Vein endothelial cell (primary cell): ENCODE measurements at places on chromosomes 2 and 18. TPM values are rescaled to one million over a fixed set of nuclear protein-coding genes. Genes with fewer than 3 reads are reported as not detected.

Gene ST8SIA5
- total RNA-seq = 0.10 TPM in 1 of 2 replicates, not detected in the other

Gene ANKRD62
- total RNA-seq = not detected in 2 replicates

Gene CENPA
- 5.2 and 6.7 TPM in 2 replicates for total RNA-seq

Gene LBX2
- total RNA-seq = 2.9 and 3.8 TPM in 2 replicates

Gene ANKRD30B
- not detected in 2 replicates for total RNA-seq

Gene NCK2
- 39.2 and 41.7 TPM in 2 replicates for total RNA-seq

Gene SERPINB13
- not detected in 2 replicates for total RNA-seq

Gene HSBP1L1
- 4.6 and 5.7 TPM in 2 replicates for total RNA-seq

Gene GNLY
- not detected in 2 replicates for total RNA-seq

Gene PRSS56
- total RNA-seq = not detected in 2 replicates

Gene MTX2
- 25.5 and 26.3 TPM in 2 replicates for total RNA-seq

Gene CCDC68
- total RNA-seq = 1.6 and 2.3 TPM in 2 replicates

Gene ORMDL1
- 41.5 and 50.2 TPM in 2 replicates for total RNA-seq
